ENCODE measurements at places on chromosomes 11 and 22. TPM values are rescaled to one million over a fixed set of nuclear protein-coding genes. Genes with fewer than 3 reads are reported as not detected.

Gene MYO18B
- 0.36 TPM for total RNA-seq

Gene SLC25A45
- total RNA-seq = 0.73 TPM

Gene PLEKHA7
- 14.9 TPM for total RNA-seq

Gene A4GALT
- total RNA-seq = 3.5 TPM

Gene PTPRCAP
- 0.91 TPM for total RNA-seq

Gene MN1
- 13.7 TPM for total RNA-seq

Gene ZP1
- total RNA-seq = not detected

All from cerebellum (tissue), 4 donors.